Stimulated activated CD4-positive, alpha-beta T cell treated with anti-CD3 and anti-CD28 coated beads, TNF-alpha, amount 100 ng/mL, for 48 hours (primary cell): ENCODE measurements at places on chromosomes 1 and 21.

DNA sequence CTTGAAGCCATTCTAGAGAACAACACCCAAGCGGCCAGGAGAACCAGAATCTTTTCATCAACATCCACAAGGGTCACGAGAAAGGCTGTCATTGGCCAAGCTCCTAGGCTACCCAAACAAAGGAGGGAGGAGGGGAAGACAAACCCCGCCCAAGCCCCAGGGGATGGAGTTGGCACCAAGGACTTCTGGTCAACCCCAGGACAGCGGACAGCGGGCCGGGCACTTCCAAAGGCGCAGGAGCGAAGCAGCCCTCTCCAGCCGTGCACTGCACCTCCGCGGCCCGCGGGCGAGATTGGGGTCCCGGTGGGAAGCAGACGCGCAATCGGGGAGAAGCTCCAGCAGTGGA lies at the start of gene CLIC6:
Gene CLIC6 (plus strand): TSS at position 192 of the 346 bp plus-strand sequence. CDS start 395 bp downstream, outside the sequence.
- no peak for DNase-seq

DNA sequence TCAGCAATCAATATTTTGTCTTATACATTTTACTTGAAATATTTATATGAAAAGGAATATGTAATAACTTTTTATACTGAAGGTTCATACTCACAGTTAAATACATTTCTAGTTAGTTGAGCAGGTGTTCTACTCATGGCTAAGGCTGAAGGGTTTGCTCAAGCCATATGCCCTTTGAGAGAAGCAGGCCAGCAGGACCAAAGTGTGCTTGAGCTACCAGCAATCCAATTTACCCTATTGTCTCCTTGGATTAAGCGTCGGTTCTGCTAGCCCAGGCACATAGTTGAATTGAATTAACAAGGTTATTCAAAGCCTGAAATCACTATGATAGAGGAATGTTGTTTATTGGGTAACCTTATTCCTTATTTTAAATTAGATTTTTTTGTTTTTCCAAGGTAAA lies 151.5 kb upstream of the BACE2 start:
- no peak for DNase-seq

DNA sequence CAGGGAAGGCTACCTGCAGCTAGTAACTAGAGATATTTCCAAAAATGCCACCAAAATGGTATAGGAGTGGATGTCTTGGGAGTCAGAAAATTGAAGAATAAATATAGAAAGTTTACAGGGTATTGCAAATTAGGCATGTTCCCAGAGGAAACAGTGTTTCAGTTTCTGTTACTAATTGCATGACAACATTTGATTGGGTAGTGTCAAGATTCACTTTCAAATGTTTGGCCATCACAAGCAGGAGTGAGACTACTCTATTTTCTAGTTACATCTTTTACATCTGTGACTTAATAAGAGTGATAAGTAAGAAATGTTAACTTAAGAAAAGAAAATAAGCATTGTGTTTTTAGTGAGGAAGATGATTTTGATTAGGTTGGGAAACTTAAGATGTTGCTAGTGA lies 30.2 kb downstream of the AMY1C start:
- DNase-seq, result no peak

DNA sequence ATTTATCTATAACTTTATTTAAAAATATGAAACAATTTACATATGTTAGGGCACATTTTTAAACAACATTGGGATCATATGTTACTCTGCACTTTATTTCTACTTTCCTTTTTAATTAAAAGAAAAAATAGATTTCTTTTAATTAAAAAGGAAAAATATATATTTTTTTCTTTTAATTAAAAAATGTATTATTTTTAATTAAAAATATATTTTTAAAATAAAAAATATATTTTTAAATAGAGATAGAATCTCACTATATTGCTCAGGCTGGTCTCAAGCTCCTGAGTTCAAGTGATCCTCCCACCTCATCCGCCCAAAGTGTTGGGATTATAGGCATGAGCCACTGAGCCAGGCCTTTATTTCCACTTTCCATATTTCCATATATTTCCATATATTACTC lies 36.7 kb downstream of the WARS2 start:
- DNase-seq, result no peak

- no peak for DNase-seq
Measured at GRCh38 chr1:201319631-201320030, 36.3 kb downstream of the PKP1 start.
